ENCODE measurements at places on chromosomes 1 and 21. TPM values are rescaled to one million over a fixed set of nuclear protein-coding genes. Genes with fewer than 3 reads are reported as not detected.

Gene MYBPH
- total RNA-seq = not detected

DNA sequence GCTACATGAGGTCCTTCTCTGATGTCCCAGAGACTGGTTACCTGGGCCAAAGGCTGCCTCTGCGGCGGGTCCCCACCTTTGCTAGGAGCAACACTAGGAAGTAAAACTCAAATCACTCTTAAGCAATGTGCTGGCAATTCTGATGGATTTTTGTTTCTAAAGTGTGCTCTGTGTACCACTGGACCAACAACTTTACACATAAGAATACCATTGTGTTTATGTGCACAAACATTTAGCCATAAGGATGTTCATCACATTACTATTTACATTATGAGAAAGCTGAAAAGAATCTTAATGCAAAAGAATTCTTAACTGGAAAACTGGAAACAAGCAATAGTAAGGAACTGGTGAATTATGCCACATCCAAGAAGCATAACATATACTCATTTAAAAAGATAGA, 38.6 kb downstream of the SSBP3 start:
- DNase-seq = no peak

GRCh38 chr1:89198491-89199072, at the start of gene GBP4:
TSS of gene GBP4 (minus strand) at chr1:89198942. CDS start at chr1:89198834, 108 bp downstream.
- DNase-seq = no peak

DNA sequence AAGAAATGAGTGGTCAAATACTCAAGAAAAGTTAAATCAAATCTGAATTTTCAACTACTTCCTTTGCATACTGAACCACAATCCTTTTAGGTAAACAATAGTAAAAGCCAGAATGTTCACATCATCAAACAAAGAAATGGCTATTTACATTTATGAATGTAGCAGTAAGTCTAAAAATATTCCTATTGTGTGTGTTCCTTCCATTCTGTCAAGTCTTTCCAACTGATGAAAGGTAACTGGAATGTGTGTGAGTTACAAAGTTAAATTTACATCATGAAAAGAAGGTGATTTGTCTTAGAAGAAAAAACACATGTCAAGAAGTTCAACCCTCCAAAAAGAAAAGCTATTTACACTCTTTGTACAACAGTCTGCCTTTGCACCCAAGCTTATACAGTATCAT, 203.1 kb downstream of the SIPA1L2 start:
- DNase-seq = no peak

GRCh38 chr1:8312235-8313218, 5.4 kb upstream of the SLC45A1 start:
- no peak for DNase-seq

All from HT1080 (cell line).